ENCODE measurements at places on chromosomes 7 and 10.

DNA sequence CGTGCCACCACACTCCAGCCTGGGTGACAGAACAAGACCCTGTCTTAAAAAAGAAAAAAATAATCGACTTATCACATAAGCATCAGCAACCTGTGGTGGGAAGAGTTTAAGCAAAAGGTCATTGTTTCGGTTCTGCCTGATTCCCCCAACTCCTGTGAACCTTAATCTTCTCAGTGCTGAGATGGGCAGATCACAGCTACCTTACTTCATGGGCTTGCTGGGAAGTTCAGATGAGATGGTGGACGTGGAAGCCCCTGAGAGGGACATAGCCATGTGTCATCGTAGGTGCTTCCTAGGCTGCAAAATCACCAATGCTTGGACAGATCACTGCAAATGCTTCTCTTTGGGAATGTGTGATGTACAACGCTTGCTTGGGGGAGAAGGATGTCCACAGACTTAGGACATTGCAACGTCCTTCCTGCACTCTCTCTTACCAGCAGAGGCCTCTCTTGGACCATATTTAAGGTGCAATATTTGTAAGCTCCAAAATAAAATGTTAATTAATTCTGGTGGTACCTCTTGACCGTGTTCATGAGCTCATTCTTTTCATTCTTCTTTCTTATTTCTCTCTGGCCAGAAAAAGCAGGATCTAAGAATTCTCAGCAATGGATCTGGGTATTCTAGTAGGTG lies 8.6 kb downstream of the GJD4 start:
- DNase-seq: peak; percentile 18

- DNase-seq: no peak
Measured at GRCh38 chr10:64528294-64529002, 1007.2 kb downstream of the REEP3 start.

- DNase-seq: no peak
Measured at GRCh38 chr10:35857860-35858259, 215.8 kb upstream of the FZD8 start.

DNA sequence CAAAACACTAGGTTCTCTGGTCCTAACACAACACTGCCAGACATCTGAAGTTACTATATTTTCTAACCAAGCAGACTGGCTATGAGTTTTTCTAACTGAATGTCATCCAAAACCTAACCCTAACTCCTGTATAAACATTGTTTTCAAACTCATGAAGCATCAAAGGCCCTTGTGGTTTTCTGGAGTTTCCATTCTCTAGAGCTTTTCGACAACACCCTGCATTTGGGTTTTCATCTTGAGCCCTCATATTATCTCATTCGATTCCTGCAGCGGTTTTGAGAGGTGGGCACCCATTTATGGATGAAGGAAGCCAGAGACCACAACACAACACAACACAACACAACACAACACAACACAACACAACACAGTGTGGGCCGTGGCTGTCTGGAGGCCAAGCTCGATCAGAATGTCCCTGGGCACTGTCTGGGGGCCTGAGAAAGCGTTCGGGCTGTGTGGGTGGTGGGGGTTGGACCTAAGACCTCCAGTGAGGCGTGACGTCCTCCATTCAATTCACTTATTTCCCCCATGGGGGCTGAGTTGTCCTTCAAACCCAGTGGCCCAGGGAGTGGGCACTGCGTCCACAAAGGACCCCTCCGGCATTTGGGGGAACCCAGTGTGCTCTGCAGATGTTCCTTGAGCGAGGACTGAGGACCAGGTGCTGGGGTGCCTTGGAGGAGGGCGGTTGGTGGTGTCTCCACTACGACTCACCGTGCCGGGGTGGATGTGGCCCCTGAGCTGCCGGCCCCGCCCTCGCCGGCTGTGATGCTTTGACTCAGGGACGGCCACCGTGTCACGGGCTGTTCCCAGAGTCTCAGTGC lies 490.4 kb downstream of the DNAJB6 start:
- no peak for DNase-seq

GRCh38 chr10:4013651-4014121 lies 228.7 kb upstream of the KLF6 start:
- no peak for DNase-seq

DNA sequence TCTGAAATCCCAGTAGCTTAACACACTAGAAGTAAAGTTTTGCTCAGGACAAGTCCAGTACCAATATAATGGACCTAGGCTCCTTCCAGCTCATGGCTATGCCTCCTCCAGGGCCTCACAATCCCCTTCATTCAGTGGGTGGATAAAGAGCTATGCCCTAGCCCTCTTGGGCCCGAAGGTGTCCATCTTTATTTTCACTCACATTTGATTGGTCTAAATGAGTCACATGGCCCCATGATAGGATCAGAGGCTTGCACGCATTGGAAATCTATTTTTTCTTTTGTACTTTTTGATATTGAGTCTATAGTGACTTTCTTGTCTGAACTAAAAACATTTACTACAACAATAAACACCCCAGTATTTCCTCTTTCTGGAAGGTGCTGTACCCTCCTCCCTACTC lies 202.6 kb upstream of the CTBP2 start:
- DNase-seq: no peak

DNA sequence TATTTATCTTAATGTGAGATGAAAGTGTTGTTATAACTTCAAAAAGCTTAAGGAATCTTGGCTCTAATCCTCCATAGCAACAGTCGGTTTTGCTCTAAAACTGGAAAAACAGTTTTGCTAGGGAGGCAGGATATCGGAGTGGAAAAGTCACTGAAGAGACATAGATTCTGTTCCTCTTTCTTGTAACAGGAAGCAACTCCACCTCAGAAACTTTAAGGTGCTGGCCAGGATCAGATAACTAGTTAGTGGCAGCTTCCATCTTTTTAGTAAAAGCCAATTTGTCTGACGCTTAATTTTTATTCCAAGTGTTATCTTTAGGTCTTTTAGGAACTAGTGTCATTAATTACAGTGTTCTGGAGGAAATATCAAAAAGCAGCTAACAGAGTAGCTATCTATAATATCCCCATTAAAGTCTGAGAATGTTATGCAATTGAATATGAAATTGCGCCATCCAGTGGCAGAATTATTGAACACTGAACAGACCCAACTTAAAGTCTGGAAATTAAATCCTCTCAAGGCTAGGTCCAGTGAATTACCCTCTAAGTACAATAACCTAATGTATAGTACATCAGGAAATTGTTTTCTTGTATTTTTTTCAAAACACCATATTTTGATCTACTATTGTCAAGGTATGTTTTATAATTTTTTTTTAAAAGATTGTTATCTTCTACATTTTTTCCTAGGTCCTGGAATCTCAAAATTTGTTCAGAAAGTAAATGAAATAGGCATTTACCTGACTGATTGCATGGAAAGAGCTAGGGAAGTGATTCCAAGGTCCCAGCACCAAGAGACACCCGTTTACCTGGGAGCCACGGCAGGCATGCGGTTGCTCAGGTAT lies 65.9 kb upstream of the CC2D2B start:
- peak; percentile 87 for DNase-seq

DNA sequence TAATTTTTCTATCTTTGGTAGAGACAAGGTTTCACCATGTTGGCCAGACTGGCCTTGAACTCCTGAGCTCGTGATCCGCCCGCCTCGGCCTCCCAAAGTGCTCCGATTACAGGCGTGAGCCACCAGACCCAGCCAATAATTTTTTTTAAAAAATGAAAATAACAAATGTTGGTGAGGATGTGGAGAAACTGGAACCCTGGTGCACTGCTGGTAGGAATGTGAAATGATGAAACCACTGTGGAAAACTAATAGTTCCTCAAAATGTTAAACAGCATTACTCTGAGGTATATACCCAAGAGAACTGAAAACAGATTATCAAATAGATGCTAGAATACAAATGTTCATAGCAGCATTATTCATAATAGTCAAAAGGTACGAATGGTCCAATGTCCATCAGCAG lies 23.0 kb upstream of the YWHAG start:
- no peak for DNase-seq

DNA sequence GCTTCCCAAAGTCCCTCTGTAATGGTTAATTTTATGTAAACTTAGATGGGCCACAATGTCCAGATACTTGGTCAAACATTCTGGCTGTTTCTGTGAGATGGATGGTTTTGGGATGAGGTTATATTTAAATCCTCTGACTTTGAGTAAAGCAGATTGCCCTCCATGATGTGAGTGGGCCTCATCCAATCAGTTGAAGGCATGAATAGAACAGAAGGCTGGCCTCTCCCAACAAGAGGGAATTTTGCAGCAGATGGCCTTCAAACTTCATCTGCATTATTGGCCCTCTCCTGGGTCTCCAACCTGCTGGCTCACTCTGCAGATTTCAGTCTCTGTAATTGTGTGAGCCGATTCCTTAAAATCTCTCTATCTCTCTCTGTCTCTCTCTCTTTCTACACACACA lies 362.3 kb downstream of the GRID1 start:
- DNase-seq: no peak

- DNase-seq: no peak
Measured at GRCh38 chr7:70776627-70777101, 355.3 kb upstream of the GALNT17 start.

DNA sequence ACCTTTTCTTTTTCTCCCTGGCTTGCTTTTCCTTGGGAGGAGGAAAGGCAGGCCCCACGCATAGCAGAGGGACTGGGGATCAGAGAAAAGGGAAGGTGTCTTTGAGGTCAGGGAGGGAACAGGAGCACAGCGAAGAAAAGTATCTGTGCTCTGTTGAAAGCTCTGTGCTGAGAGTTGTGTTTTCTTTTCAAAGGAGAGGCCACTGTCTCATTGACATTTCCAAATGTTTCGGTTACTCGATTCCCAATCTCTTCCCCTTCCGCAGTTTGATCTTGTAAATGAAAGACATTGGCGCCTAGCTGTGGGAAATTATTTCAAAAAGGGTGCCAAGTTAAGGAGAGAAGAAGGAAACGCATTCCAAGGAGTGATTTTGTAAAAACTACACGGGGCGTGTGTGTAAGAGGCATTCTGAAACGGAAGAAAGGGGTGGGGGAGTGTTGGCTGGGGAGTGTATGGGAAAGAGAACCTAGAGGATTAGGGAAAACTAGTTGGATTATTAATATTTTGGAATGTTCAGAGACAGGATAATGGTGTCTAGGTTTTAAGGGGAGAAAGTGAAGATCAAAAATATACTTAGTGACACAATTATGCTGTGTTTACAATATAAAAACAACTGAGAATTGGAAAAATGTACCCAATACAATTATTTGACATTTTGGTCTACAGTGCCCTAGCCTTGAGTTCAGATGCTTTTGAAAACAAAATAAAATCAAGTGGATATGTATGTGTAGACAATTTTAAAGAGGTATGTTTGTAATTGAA lies 708 bp downstream of the KLHDC10 start:
- DNase-seq: peak; percentile 54

DNA sequence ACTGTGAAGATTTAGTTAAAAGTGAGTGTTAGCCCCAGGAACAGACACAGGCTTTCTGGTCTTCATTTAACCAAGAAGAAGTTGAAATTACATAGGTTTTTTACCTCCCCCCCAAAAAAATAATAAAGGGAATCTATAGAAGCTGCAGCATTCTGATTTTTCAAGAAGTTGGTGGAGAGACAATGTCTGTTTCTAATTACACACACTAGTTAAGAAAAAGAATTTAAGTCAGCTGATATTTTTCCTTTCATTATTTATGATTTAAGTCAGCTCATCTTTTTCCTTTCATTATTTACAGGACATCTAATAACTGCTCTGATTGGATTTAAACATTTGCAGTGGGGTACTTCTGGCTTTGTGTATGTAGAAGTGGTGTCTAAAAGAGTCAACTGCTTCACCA lies 201.4 kb upstream of the NRP1 start:
- DNase-seq: no peak

All from NAMALWA (cell line).